ENCODE measurements at places on chromosomes 12 and 14. TPM values are rescaled to one million over a fixed set of nuclear protein-coding genes. Genes with fewer than 3 reads are reported as not detected.

Gene ACVRL1
- total RNA-seq, result 9.4 TPM

Gene BHLHE41
- 0.41 TPM for total RNA-seq

Gene ANKRD33
- total RNA-seq, result not detected

Gene MYF5
- not detected for total RNA-seq

Gene C12orf56
- total RNA-seq, result 0.41 TPM

Gene MUCL1
- not detected for total RNA-seq

Gene KRT85
- not detected for total RNA-seq

Gene SLCO1A2
- 4.9 TPM for total RNA-seq

- DNase-seq, result no peak
Observed at GRCh38 chr12:75951399-75952278, 79.9 kb downstream of the PHLDA1 start.

DNA sequence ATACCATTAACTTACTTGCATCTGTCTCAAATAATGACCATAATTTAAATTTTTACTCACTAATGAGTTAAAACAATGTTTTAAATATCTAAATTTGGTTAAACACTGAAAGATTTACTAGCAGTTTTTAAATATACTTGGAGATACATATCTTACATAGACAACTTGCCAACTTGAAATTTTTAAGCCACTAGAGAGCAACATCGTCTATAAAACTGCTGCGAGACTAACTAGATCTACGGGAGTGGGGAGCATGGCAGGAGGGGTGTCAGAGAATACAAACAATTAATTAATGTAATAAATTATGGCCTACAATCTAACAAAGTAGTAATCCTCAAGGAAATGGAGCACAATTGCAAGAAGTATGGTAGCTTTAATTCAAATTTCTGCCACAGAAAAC, 120.4 kb downstream of the LRRIQ1 start:
- DNase-seq, result no peak

DNA sequence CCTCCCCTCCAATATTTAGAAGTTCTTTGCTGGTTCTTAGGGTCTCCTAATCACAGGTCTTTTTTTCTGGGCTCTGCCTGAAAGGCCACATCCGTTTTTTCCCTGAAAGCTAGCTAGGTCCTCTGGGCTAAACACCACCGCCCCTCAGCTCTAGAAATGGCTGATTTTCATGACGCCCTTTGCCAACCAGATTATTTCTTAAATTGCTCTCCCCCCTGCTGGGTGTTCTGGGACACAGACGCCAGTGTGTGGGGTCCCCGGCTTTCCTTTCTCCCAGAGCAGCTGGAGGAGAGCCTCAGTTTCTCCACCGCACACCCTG, 45.3 kb upstream of the ATP23 start:
- no peak for DNase-seq

- DNase-seq, result no peak
Observed at GRCh38 chr14:85953265-85953664, 423.3 kb downstream of the FLRT2 start.

- no peak for DNase-seq
Observed at GRCh38 chr12:66149702-66150398, 19.3 kb upstream of the LLPH start.

DNA sequence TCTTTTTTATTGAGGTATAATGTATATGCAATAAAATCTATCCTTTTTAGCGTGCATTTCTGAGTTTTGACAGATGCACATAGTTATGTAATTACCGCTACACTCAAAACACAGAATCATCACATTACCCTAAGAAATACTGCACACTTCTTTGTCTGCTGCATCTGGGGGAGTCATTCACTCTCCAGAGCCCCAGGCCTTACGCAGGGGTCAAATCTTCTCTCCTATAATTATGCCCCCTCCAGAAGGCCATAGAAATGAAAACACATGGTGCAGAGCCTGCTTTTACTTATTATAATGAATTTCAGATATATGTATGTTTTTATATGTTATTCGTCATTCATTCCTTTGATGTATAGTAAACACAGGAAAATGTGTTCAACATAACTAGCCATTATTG, 296.5 kb upstream of the TMEM132C start:
- no peak for DNase-seq

DNA sequence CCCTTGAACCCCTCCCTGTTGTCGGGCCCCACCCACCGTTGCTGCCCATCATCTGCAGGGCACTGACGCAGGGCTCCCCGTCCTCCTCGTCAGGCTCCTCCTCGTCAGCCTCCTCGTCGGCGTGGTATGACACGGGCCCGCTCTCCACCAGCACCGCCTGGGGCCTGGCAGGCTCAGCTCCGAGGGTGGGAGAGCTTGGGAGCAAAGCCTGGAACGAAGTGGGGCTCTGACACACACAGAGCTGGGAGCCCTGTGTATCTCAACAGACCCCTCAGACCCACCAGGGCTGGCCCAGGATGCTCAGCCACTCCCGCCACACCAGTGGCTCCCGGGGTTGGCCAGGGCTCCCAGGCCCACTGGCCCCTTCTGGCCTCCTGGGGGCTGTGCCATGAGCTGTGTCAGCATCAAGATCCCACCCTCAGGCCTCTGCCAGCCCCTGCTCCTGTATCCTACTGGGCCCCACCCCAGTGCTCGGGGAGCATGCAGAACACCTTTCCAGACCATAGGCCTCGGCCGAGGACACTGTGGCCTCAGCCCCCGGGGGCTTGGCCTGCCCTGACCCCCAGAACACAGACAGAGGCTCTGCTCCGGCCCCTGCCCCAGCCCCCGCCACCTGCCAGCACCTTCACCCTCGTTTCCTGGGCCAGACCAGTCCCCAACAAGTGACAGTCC, 30.1 kb upstream of the NUDT14 start:
- no peak for DNase-seq

DNA sequence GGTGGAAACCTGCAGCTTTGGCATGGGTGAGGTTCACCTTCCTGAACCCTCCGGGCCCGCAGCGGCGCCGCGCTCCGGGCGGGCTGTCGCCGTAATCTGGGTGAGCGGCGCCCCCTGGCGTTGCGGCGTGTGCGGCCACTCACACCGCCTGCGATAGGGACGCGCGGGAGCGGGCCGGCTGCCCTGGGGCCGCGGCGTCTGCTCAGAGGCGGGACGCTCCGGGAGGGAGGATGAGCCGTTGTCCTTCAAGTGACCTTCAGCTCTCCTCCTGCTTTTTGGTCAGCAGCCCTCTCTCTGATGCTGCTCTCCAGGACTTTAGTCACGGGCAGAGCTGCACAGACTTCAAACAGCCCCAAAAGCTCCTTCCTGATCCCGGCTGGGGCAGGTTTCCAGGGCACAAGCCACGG, 211.7 kb upstream of the FKBP4 start:
- DNase-seq, result peak; percentile 62

DNA sequence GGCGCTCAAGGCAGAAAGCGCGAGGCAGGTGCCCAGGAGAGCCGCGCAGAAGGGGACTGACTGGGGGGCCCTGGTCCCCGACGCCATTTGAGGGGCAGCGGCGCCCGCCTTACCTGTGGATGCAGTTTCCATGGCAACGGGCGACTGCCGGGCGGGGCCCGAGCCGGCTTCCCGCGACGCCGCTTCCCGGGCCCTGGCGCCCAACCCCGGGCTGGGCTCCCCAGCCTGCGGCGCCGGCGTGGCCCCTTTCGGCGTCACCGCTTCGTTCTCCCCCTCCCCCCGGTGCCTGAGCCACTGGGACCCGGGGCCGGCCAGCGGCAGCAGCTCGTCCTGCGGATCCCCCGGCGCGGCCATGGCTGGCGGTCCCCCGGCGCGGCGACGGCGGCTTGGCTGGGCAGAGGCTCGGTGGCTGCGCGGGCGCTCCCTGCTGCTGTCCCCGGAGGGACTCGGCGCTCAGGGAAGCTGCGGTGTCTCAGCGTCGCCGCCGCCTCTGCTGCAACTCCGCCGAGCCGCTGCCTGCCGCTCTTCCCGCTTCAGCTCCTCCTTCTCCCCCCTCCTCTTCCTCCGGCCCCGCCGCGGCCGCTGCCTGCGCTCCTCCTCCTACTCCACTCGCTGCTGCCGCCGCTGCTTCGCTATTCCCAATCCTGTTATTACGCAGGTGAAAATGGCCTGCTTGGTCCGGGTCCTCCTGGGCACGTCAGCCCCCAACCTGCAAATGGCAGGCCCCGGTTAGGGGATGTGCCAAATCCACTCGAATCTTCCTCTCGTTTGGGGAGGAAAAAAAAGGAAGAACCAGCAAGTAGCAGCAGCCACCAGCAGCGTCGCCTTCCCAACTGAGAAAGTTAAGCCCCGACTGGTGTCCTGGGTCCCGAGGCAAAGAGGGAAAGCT, at the start of gene RTN1:
RTN1 (minus strand) TSS at position 500 of the 889 bp plus-strand sequence; CDS start at position 354, 146 bp downstream.
- DNase-seq, result peak; percentile 54

DNA sequence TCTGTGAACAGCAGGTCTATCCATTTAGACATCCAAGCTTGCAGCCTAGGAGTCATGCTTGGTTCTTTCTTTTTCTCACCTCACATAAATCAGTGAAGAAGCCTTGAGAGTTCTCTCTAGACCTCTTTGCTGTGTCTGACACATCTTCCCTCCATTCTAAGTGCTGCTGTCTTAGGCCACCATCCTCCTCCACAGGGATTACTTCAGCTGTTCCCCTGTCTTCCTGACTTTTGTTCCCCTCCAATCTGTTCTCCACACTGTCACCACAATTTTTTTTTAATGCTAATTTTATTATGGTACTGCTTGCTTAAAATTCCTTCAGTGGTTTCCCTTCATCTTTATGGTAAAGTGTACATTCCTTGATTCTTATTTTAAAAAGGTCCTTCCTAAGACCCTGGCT, 71.8 kb downstream of the DERA start:
- DNase-seq, result peak; percentile 7

GRCh38 chr12:22657538-22657937, 32.6 kb downstream of the ETNK1 start:
- DNase-seq, result no peak

- no peak for DNase-seq
Observed at GRCh38 chr12:1047898-1048660, 57.1 kb downstream of the ERC1 start.

DNA sequence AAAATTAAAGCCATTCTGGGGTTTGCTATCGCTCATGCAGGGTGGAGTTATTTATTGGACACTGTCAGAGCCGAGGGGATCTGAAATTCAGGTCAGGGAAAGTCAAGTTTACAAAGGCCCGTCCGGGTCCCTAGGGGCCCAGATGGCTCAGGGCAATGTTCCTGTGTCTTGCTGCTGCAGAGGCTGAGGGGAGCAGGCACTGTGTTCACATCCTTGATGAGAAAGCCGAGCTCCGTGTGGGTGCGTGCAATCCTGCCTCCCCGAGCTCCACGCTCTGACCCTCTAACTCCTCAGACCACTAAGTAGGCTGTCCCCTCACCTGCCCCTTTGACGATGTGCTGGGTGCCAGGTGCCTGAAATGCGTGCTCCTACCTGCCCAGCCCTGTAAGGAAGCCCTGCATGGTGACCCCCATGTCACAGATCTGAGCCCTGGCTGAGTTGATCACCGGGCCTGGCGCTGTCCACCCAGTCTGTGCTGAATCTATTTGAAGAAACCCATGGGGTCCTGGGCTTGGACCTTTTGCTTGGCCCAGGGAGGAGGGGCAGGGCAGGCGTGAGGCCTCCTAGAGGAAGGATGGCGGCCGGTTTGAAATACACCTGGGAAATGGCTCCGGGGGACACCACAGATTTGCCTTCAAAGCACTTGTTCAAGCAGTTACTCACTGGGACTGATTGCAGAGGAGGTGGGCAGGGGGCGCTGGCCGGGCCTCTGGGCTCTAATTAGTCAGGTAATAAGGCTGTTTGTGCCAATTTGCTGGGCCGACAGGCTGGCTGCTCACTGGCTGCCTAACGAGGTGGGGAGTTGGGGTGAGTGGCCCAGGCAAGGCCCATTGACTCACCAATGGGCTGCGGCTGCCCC, 204.3 kb downstream of the KIF26A start:
- no peak for DNase-seq

GRCh38 chr12:125954362-125954761, 889.1 kb downstream of the AACS start:
- no peak for DNase-seq

DNA sequence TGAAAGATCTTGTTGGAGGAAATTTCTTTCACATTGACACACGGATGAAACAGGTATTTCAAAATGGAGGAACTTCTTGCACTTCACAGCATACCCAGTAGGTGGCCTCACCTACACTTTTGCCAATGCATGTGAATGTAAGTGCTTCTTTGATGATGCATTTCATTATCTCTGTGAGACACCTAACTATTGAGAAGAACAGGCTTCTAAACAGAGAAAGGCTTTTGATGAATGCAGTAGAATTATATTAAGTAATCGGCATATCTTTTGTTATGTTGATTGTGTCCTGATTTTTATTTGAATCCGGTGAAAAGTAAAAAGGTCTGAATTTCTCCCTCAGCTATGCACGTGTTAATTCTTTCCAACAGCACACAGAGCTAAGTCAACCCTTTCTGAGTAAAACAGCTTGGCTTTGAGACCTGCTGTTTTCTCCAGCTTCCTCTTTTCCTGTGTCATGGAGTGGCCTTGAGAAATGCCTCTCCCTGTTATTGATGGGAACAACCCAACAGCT, 399.0 kb downstream of the NAV3 start:
- DNase-seq, result no peak

DNA sequence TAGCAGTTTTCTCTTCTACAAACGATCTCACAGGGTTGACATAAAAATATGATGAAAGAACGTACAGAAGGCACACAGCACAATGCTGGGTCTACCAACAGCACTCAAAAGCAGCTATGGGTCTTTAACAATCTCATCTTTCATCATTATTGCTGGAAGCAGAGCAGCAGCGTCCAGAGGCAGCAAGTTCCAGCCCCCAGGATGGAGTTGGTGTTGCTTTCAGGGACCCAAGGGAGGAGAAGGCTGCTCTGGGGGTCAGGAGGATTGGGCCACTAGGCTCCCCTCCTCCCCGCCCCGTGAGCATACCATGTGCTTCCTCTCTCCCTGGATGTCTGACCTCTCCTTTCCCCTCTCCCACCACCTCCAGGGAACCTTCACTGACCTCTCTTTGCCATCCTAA, 13.3 kb downstream of the KCTD10 start:
- DNase-seq, result no peak

DNA sequence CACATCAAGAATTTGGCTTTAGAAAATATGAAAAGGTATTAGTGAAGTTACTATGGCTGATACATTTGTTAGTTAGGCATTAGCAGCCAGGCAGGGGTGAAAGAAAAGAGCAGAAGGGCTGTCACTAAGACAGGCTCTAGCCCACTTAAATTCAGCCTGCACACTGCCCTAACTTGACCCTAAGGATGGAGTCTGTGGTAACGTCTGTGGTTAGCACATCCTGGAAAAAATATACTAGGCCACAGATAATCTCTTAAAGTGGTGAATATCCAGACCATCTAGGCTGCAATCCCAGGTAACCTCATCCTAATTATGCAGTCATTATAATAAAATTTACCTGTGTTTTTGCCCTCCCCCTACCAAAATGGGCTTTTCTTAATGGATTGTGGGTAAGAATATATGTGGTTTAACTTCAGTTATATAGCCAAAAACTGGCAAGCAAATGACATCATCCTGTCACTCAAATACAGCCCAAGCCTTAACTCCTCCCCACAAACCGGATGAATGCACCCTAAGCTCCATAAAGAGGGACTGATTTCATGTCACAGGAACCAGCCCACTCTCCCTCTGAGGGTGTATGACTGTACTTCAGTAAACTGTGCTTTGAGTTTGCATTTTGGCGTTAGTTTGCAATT, 440.9 kb downstream of the LRFN5 start:
- DNase-seq, result no peak

- DNase-seq, result no peak
Observed at GRCh38 chr14:61358554-61359226, 37.3 kb downstream of the PRKCH start.

All from frontal cortex (tissue), 4 donors.